Hematopoietic multipotent progenitor cell treated with erythropoietin and hydrocortisone succinate and interleukin-3 and kit ligand, for 17 days (in vitro differentiated cells): ENCODE measurements at places on chromosomes 7 and 10.

GRCh38 chr7:81583882-81584533 lies 185.8 kb downstream of the HGF start:
- no peak for DNase-seq

DNA sequence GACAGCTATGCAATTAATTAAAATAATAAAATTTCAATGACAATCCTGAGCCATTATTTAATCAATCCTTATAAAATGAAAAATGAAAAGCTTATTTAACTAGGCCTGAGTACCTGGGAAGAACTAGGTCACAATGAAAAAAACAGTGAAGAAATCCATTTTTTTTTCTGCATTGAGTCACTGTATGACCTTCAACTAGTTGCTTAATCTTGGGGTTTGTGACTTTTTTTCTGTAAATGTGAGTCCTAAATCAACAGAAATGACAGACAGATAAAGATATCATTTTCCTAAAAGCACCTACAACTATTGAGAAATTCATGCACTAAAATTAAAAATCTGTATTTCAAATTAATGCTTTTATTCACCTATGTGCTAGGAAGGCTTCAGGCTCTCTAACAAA lies 96.8 kb downstream of the TMEM26 start:
- no peak for DNase-seq

DNA sequence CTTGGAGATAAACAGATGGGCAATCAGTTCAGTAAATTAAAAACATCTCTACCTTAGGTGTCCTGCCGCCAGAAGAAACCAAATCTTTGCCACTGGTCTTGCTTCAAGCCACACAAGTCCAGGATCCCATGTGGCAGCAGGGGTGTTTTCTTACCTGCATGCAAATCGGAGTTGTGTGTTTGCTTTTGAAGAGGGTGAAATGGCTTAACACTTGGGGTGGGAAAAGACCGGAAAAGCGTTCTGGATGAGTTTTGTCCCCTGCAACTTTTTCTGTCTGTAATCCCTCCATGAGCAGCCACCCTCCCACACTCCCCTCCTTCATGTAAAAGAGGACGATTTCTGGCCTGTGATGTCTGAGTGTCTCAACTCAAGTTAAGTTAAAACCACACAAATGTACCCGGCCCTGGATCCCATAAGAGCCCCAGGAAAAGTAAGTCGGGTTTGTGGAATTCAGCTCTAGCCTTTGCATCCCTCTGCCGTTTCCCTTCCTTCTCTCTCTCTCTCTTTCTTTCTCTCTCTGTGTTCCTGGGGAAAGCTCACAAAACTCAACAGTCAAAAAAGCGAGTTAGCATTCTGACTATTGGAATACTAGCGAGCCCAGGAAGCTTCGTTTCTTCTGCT lies 178.5 kb downstream of the TCF7L2 start:
- no peak for DNase-seq

DNA sequence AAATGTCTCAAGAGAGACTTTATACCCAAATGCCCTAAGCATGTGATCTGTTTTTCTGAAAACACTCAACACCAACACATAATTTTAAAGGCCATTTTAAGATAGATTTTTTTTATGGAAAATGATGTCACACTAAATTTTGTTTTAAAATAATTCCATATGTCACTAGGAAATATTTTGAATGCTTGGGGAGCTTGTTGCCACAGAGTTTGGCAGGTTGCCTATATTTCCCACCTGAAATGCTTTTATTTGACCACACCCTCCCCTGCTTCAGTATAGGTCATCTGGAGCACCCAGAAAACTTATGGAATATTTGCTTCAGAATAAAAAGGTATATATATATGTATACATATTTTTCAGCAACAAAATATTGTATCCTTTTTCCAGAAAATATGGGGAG lies 180.0 kb upstream of the ANK3 start:
- no peak for DNase-seq

DNA sequence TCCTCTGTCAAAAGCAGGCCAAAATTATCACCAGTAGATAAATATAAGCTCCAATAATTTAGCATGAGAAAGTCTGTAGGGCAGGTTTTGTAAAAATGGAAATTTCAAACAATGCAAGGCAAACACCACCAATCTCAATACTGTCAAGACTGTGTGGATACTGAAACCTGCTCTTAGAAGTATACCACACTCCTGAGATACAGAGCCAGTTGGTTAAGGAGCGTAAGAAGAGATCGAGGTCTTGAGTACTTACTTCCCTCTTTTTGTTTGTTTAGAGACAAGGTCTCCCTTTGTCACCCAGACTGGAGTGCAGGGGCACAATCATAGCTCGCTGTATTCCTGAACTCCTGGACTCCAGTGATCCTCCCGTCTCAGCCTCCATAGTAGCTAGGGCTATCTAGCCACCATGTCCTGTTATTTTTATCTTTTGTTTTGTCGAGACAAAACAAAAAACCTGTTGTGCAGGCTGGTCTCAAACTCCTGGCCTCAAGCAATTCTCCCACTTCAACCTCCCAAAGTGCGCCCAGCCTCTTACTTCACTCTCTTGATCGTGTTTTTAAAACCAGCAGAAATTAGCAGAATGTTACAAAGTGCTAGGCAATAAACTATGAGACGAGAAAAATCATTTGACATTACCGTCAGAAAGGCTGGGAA lies 205.7 kb downstream of the PARD3 start:
- no peak for DNase-seq

- no peak for DNase-seq
Measured at GRCh38 chr10:11238893-11239292, 221.2 kb downstream of the CELF2 start.
